ENCODE measurements at places on chromosomes 4 and X. TPM values are rescaled to one million over a fixed set of nuclear protein-coding genes. Genes with fewer than 3 reads are reported as not detected.
A peak's percentile ranks its signal among the peaks of the same experiment; 100 is the strongest.

Gene MTMR8
- 4.7 TPM for total RNA-seq

DNA sequence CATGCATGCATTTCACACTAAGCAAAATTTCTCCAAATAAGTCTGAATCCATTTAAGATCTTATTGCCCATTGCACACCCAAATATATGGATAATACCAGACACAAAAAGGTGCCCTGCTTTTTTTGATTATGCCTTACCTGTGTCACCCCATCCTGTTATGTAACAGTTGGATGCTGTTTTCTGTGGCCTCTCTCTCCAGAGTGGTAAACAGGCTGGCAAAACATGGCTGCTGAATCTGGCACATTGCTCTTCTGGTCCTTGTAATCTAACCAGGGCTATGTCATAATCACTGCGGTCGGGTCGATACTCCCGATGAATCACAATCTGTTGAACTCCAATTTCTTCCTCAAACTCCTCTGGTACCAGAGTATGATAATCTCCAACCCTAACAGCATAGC lies 70.1 kb downstream of the PRSS12 start:
- no peak for DNase-seq

- DNase-seq = peak; percentile 60
Measured at GRCh38 chrX:153763298-153763932, 634 bp upstream of the PLXNB3 start.

DNA sequence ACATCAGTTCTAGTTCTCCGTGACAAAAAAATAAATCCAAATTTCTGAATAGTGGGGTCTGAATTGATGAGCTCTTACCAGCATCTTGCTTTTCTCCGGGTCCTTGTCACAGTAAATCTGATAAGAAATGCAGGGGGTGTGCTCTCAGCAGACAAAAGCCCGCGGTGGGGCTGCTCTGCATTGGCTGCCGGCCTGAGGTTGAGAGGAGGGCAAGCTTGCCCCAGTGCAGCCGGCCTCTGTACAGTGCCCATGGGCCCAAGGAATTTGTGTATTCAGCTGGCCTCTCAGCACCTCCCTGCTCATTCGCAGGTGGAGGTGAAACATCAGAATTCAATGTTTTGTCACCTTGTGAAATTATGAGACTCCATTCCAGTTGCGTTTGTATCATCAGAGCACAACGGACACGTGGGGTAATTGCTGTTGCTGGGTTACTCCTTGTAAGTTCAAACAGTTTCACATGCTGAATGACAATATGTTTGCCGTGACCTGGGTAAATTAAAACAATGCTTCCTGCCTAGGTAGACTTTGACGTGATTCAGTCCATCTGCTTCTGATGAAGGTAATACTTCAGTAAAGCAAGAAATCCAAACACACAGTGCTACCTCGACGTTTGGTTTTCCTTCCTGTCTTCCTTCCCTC lies 596.4 kb downstream of the MID1IP1 start:
- no peak for DNase-seq

All from sciatic nerve (tissue), 2 donors.